ENCODE measurements at places on chromosomes 11 and 22.

GRCh38 chr22:36136475-36136874, 24.1 kb downstream of the APOL3 start:
- no peak for DNase-seq

GRCh38 chr11:85626496-85626895, 648 bp downstream of the DLG2 start:
- DNase-seq = no peak

DNA sequence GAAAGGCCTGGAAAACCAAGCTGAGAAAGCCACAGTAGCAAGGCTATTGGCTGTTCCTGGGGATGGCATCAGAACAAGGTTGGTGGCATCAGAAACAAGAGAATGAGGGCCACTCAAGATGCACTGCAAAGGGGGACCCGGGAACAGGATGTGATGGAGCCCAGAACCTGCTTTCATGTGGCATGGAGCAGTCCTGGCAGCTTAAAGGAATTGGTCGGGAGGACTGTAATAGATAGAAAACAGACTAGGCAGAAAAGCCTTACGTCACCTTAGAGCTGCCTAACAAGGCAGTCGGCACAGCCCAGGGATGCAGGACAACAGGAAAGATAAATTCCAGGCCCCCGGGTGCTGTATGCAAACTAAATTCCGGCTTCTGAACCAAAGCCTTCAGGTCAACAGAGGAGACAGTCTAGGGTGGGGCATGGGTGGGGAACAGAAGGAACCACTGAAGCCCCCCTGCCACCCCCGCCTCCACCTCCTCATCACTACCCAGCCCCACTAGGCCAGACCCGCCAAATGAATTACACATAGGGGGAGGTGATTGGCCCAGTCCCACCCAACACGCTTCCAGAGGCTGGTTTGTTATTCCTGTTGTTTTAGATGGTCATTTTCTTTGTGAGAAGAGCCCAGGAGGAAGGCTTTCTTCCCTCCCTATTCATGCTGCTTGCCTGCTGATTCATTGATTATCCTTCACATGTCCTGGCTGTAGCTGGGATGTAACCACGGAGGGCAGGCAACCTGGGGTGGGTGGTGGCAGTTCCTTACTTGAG, 25.7 kb upstream of the LRRC55 start:
- no peak for DNase-seq

GRCh38 chr11:36029616-36030015, 85.8 kb downstream of the LDLRAD3 start:
- DNase-seq = no peak

DNA sequence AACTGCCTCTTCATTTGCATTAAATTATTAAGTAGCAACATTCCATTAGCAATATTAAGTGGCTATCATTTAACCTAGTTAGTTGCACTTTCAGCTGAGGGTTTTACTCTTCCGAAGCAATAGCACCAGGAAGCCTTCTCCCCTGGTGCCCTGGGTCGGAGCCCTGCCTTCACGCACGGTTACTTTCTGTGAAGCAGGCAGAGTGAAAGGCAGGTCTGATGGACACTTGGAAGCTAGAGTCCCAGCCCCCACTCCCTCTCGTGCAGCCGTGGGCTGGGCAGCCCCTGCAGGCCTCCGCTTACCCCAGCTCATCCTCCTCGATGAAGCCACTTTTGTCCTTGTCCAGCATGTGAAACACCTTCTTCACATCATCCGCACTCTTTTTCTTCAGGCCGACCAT, 2.0 kb downstream of the PVALB start:
- no peak for DNase-seq

DNA sequence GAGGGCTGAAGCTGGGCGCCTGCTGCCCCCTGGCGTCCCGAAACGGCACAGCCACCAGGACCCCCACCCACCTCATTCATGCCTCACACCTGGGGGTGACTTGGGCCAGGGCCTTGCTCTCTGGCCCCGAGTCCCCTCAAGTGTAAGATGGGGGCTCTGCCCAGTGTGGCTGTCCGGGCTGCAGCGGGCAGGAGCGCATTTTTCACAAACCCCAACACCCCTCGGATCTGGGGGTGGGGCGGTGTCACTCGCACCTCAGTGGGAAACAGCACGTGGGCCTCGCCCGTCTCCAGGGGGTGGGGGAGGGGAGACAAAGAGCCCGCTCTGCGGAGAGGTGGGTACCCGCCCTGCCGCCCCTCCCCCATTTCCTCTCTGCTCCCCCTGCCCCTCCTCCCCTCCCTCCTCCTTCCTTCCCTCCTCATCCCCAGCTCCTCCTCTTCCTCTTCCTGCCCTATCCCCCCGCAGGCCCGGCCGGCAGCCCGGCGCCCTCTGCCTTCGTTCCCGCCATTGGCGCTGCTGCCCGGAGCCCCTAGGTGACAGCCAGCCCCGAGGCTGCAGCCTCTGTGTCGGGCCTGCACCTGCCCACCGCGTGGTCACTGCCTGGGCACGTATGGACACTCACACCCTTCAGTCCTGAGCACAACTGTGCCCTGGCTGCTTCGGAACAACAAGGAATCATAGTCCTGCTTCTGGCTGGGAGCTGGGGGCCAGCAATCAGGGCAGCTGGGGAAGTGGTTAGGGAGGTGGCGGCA, 6.8 kb upstream of the CDKN1C start:
- peak; percentile 68 for DNase-seq

DNA sequence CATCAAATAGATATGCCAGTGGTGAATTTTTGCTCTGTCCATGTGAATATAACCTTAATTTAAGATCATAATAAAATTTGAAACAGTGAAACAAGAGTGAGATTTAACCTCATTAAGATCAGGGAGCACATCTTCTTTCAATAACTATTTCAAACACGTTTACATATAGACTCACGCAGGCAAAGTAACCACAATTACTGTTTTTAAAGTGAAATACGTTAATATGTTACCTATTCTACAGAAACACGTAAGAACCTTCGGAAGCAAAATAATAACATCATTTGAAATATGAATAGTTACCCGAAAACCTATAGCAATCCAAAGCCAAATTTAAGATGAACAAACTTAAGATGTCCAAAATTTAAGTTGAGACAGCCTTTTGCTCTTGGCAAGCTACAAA, 136.2 kb upstream of the ZC3H12C start:
- no peak for DNase-seq

- DNase-seq = no peak
Observed at GRCh38 chr11:117766576-117766975, 30.4 kb downstream of the DSCAML1 start.

DNA sequence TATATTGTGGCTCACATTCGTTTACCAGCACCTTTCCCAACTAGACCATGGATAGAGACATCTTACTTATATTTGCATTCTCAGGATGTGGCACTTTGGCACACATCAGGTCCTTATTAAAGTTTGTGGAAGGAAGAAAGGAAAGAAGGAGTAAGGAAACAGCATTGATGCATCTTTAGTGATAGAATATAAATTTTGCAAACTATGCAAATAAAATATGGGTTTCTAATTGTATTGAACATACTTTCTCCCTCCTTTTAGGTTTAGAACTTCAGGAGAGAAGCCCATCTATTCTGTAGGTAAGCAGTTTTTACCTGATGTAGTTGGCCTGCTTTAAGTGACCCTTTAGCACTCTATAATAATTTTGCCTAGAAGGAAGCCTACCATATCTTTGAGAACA, 20.4 kb downstream of the MRPL48 start:
- no peak for DNase-seq

GRCh38 chr22:32569956-32570355, 95.3 kb downstream of the FBXO7 start:
- no peak for DNase-seq

DNA sequence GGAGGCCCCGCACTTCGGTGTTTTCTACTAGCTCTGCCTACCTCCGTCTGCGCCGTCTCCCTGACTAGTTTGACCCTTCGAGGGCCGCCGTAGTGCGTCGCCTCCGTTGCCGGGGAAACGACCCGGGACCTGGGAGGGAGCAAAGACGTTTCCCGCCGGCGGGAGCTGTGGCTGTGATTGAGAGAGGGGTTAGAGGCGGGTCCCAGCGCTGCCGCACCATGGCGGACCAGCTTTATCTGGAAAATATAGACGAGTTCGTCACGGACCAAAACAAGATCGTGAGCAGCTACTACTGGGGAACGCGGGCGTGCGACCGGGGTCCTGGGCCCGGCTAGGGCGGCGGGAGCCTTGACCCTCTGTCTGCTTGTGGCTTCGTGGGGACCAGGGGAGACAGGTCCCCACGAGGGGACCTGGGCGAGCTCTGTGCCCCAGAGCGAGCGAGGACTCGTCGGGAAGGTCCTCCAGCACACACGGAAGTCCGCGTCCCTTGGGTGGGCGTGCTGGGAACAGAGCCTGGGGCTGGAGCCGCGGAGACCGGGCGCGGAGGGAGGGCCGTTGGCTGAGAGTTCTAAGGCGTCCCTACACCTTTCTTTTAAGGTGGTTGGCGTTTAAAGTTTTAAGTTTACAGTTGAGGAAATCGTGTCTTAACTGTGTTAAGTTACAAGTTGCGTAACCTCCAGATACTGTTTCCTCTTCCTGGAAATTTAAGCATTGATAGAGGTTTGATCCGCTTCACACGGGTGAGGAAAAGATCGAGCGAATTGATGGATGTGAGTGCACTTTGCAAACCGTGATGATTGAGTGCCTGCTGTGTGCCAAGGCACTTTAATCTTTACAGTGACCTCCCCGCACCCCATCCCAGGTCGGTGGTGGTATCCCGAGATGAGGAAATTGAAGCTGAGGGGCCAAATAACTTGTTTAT, at the start of gene POLD3:
Gene POLD3, plus strand, starts transcription at position 142 of the 922 bp plus-strand sequence. Its CDS starts 77 bp downstream, at position 219.
- peak; percentile 95 for DNase-seq

DNA sequence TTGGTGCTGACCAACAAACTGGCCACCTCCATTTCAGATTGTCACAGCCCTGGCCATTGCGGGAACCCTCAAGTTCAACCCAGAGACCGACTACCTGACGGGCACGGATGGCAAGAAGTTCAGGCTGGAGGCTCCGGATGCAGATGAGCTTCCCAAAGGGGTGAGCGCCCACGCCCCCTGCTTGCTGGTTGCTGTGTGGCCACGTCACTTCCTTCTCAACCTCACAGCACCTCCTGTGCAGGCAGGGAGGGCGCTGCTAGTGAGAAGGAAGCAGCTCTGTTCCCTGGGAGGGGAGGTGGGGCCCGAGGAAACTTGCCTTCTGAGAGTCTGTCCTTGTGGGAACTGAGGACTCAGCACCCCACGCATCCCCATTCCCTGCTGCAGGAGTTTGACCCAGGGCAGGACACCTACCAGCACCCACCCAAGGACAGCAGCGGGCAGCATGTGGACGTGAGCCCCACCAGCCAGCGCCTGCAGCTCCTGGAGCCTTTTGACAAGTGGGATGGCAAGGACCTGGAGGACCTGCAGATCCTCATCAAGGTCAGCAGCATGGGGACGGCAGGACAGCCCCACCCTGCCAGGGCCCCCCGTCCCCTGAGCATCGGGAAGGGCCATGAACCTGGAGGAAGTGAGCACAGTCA, 19.3 kb downstream of the POLR3H start:
- peak; percentile 65 for DNase-seq

- no peak for DNase-seq
Observed at GRCh38 chr11:68398995-68399851, 61.3 kb upstream of the PPP6R3 start.

Measured in stimulated activated CD4-positive, alpha-beta T cell treated with anti-CD3 and anti-CD28 coated beads, Interleukin-4, amount 100 ng/mL, for 1 hour (primary cell).